Stimulated activated CD4-positive, alpha-beta T cell treated with anti-CD3 and anti-CD28 coated beads, Interleukin-12 subunit alpha, Interleukin-12 subunit beta, amount 100 ng/mL, for 4 hours (primary cell): ENCODE measurements at places on chromosomes 6 and 20.

GRCh38 chr6:112005013-112005371, 48.9 kb upstream of the CCN6 start:
- no peak for DNase-seq

- no peak for DNase-seq
Measured at GRCh38 chr6:90212274-90212673, 84.4 kb downstream of the BACH2 start.

- DNase-seq: no peak
Measured at GRCh38 chr20:56793916-56794315, 164.8 kb downstream of the TFAP2C start.

DNA sequence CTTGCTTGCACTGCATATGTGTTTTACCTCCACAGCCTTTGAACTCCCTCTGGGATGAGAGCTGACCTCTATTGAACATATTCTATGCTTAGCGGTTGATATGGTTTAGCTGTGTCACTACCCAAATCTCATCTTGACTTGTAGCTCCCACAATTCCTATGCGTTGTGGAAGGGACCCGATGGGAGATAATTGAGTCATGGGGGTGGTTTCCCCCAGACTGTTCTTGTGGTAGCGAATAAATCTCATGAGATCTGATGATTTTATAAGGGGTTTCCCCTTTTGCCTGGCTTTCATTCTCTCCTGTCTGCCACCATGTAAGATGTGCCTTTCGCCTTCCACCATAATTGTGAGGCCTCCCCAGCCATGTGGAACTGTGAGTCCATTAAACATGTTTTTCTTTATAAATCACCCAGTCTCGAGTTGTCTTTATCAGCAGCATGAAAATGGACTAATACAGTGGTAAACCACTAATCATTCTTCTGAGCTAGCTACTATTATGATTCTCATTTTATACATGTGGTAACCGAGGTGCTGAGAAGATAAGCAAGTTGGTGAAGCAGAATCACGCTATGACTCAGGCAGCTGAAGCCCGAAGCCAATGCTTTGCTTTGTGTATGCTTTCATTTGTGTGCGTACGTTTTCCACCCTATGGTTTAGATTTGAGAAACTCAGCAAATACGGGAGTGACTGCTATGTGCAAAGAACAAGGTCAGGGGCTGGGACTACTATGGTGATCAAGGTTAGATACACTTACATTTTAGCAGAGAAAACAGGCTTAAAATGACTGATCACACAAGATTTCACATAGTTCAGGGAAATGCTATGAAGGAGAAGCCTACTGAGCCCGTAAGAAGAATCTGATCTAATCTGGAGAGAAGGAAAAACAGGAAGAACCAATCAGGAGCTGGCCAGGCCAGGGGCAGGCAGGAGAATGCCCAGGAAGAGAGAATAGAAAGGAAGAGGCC, 363.5 kb downstream of the ESR1 start:
- DNase-seq: peak; percentile 46
